Lung microvascular endothelial cell (primary cell): ENCODE measurements at places on chromosomes 1 and 21.

GRCh38 chr1:45647248-45648021, 23.6 kb upstream of the CCDC17 start:
- peak; percentile 56 for DNase-seq

DNA sequence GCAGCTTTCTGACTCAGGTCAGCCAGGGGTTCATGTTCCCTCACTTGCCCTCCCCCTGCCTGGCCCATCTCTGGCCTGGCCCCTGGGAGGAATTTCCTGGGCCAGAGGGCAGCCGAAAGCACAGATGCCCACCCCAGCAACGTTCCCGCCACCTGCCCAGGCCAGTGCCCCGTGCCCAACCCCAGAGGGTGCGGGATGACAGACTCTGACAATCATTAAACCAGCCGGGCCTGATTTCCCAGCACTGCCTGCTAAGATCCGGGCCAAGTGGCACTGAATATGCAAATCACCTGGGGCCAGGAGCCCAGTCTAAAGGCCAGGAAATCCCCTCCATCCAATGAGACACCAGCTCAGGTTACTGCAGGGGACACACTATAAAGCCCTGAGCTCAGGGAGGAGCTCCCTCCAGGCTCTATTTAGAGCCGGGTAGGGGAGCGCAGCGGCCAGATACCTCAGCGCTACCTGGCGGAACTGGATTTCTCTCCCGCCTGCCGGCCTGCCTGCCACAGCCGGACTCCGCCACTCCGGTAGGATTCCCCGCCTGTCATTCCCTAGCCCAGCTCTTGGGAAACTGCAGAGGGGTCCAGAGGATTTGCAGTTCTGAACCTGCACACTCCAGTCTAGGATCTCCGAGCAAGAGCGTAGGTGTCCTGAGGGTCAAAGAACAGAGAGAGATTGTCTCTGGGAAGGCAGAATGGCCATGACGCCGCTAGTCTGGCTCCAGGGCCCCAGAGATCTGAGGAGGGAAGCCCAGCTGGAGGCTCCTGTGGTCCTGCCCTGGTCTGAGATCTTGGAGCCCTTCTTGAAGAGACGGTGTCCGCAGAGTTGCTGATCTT, at the start of gene ELF3:
ELF3 (plus strand) TSS at position 408 of the 836 bp plus-strand sequence. CDS start 550 bp downstream, outside the sequence.
- no peak for DNase-seq

DNA sequence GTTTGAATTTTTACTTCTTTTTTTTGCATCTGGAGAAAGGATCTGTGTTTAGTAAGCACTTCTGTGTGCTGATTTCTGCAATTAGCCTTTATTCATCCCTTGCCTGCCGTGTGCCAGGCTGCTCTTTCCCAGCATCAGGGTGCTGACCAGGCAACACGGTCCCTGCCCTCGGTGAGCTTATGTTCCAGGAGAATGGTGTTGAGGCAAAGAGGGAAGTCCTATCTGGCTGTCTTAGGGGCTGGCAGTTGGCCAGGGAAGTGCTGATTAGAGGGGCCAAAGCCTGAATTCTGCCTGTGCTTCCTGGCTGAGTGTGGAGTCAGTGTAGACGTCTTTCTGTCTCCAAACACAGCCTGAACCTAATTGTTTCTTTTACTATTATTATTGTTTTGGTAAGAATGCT, 187.1 kb downstream of the CAMTA1 start:
- no peak for DNase-seq

DNA sequence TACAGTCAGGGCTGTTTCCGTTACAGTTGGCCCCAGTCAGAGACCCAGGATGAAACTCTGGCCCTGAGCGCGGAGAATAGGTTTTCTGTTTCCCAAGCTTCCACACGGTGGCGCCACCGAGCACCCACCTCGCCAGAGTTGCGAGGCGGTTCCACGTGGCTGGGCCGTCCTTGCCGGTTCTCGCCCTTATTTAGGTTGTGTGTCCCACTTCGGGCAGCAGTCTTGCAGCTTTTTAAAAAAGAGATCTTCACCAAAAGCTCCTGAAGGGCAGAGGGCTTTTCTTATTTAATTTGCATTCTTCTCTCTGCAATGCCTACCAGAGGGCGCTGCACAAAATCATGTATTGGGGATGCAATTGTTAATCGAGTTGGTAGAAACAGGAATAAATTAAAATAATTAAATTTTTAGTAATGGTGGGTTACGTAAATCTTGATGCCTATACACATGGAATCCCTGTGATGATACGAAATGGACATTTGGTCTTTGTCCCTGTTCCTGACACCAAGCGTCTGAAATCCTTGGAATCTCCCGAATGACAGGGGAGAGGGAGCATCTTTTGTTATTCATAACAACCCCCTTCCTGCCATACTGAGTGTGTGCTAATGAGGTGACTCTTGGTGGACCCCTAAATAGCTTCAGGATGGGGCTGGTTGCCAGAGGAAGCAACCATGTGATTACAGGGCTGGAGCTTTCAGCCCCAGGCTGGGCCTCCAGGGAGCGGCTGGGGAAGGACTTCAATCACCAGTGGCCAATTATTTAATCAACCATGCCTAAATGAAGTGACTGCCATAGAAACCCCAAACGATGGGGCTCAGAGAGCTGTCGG, 5.6 kb upstream of the S100A7 start:
- peak; percentile 34 for DNase-seq

DNA sequence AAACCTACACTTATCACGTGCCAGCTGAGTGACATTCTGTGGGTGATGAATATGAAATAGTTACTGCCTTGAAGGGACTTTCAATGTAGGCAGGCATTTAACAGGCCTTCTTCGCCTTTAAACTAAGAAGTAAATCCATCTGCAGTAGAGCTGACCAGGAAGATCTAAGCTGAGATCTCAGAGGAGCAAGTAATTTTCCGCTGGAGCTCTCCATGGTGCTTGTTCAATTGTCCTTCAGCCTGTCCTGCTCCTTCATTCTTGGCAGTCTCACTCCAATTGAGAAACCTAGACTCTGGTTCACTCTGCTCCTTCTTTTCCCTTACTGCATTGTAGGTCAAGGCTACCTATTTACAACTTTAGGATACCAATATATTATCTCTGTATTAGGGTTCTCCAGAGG, 183.5 kb downstream of the HMCN1 start:
- DNase-seq = peak; percentile 29

- DNase-seq = peak; percentile 86
Measured at GRCh38 chr1:184082541-184083415, 31.2 kb downstream of the TSEN15 start.

- no peak for DNase-seq
Measured at GRCh38 chr1:219173434-219173757, 282 bp upstream of the LYPLAL1 start.

DNA sequence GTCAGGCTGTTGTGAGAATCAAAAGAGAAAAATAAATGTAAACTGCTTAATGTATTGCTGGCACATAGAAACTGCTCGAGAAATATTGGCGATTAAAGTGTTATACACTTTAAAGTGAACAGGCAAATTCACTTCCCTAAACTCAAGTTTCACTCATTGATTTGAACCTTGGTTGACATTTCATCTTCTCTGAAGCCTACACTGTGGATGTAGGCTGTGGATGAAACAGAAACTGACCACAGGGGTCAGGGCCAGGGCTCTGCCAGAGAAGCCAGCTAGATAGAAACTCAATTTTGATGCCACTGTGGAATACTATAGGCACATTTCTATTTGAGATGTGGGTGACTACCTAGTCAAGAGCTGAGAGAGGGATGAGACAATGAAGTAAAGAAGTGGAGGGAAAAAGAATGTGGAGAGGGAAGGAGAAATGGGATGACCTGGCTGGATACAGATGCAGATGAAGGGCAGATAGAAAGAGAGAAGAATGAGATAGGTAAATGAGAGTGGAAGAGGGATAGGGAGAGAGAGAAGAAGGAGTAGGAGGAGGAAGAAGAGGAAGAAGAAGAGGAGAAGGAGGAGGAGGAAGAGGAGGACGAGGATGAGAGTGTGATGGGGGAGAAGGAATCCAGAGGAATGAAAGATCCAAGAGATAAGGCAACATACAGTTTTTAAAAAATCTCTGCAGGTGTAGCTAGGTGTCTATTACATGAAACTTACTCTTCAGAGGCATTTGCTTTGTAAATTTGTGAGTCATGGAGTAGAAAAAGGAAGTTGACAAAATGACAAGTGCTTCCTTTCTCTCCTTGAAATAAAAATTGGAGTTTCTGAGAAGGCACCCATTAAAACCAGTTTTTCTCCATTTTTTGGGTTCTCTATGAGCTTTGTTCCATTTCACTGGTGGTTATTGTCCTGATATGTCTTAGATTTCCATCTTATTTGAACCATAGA, 17.4 kb upstream of the CD1D start:
- DNase-seq = no peak
